Spleen (tissue), 13 donors: ENCODE measurements at places on chromosomes 3 and 15. TPM values are rescaled to one million over a fixed set of nuclear protein-coding genes. Genes with fewer than 3 reads are reported as not detected.

DNA sequence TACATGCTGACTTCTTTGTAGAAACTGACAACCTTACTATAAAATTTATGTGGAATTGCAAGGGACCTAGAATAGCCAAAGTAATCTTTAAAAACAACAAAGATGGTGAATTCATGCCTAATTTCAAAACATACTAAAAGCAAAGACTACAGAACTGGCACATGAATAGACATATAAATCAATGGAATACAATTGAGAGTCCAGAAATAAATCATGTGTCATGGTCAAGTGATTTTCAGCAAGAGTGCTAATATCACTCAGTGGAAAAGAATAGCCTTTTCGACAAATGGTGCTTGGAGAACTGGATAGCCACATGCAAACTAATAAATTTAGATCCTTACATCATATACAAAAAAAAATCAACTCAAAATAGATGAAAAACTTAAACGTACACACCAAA lies 8.7 kb downstream of the IMPG2 start:
- H3K27ac ChIP-seq = no peak overlapping the region
- DNase-seq = no peak
- no peak overlapping the region for H3K4me3 ChIP-seq

- H3K27me3 ChIP-seq = no peaks in the 10 kb centered on the region
- no peak overlapping the region for H3K4me3 ChIP-seq
- DNase-seq = no peak
- H3K4me1 ChIP-seq = peaks cover 17% of the 10 kb centered on the region
Measured at GRCh38 chr3:47424434-47425382, 43.9 kb downstream of the PTPN23 start.

- no peaks in the 10 kb centered on the region for H3K36me3 ChIP-seq
- no peak overlapping the region for H3K27ac ChIP-seq
- no peak overlapping the region for H3K4me3 ChIP-seq
- peaks cover 22% of the 10 kb centered on the region for H3K4me1 ChIP-seq
- peak; percentile 4 for DNase-seq
Measured at GRCh38 chr3:129057249-129057648, 3.3 kb upstream of the GP9 start.

GRCh38 chr3:126547721-126548120 lies 11.0 kb downstream of the C3orf22 start:
- no peaks in the 10 kb centered on the region for H3K36me3 ChIP-seq
- H3K4me1 ChIP-seq = no peaks in the 10 kb centered on the region
- no peak for DNase-seq
- peaks cover 4% of the 10 kb centered on the region for H3K27me3 ChIP-seq
- H3K4me3 ChIP-seq = no peak overlapping the region

- H3K4me3 ChIP-seq = no peak overlapping the region
- H3K36me3 ChIP-seq = no peaks in the 10 kb centered on the region
- H3K27ac ChIP-seq = no peak overlapping the region
- DNase-seq = no peak
- no peaks in the 10 kb centered on the region for H3K27me3 ChIP-seq
- no peaks in the 10 kb centered on the region for H3K4me1 ChIP-seq
Measured at GRCh38 chr3:187263270-187263669, 28.3 kb downstream of the MASP1 start.

DNA sequence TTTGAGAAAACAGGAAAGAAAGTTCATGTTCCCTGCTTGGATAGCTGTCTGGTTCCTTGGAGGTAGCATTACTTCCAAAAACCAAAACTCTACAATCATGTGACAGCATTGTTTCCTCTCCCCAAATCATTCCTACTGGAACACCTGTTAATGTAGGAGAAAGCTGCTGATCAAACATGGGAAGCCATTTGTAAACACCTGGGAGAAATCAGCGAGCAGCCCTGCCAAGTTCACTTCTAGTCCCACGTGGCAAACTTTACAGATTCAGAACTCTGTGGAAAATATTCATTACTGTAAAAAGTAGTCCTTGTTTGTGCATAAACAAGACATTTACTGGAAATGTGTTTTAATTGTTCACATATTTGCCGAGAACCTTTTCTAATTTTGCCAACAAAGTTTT lies 275.5 kb upstream of the AZI2 start:
- no peak overlapping the region for H3K4me3 ChIP-seq
- no peak for DNase-seq
- no peaks in the 10 kb centered on the region for H3K36me3 ChIP-seq
- H3K4me1 ChIP-seq = no peaks in the 10 kb centered on the region
- H3K27ac ChIP-seq = no peak overlapping the region

- DNase-seq = no peak
- no peaks in the 10 kb centered on the region for H3K36me3 ChIP-seq
- H3K27me3 ChIP-seq = no peaks in the 10 kb centered on the region
- H3K4me1 ChIP-seq = no peaks in the 10 kb centered on the region
- no peak overlapping the region for H3K27ac ChIP-seq
Measured at GRCh38 chr3:55170444-55170843, 242.6 kb upstream of the LRTM1 start.

DNA sequence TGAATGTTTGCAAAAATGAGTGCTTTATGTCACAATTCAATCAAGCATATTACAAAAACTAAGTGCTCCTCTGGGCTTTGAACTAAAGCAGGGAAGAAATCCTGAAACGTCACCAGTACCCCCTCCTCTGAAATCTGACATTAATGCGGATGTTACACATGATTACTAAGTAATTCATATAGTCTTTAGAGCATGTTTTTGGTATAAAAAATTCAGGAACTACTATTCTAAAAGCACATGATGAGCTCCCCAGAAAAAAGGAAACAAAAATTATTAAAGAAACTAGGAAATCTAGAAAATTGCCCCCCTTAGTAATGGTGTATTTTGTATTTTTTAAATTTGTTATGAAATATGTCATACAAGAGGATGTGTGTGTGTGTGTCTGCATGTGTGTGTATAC lies 87.7 kb downstream of the MYO5A start:
- H3K27ac ChIP-seq = peak overlapping the region; percentile 36
- H3K36me3 ChIP-seq = no peaks in the 10 kb centered on the region
- H3K4me3 ChIP-seq = no peak overlapping the region
- no peaks in the 10 kb centered on the region for H3K27me3 ChIP-seq

DNA sequence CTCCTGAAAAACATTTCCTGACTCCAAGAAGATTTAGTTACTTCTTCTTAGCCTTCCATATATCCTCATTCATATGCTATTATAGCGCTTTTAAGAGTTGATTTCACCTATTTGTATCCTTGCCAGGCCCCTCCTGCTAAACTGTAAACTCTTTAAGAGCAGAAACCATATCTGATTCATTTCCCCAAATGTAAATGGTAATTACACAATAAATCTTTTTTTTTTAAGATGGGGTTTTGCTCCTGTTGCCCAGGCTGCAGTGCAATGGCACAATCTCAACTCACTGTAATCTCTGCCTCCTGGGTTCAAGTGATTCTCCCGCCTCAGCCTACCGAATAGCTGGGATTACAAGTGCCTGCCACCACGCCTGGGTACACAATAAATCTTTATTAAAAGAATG lies 4.5 kb downstream of the DLEC1 start:
- H3K36me3 ChIP-seq = no peaks in the 10 kb centered on the region
- H3K4me1 ChIP-seq = peaks cover 3% of the 10 kb centered on the region
- H3K27ac ChIP-seq = no peak overlapping the region
- no peak for DNase-seq
- H3K4me3 ChIP-seq = no peak overlapping the region

DNA sequence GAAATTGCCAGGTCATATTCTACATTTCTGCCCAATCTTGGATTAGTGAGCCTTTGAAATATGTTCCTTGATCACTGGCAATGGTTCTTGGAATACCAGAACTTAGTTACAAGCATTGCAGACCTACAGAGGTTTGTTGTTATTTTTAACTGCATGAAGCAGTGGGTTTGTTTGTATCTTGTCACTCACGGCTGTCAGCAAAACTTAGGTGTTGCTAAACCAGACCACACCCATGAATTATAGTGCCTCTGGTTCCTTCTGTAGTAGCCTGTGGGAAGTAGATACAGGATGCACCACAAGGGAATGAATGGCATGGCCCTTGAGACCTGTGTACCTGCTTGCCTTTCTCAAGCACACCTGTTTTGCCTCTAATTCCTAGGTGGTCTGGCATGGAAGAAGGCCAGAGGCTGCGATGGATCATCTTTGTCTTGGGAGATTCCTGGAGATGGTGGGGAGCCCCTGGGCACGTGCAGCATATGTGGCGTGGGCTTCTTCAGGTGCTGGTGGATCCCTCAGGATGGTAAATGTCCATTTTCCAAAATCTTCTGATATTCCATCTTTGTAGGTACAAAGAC lies 138.8 kb downstream of the SNRPN start:
- H3K27ac ChIP-seq = no peak overlapping the region
- no peak overlapping the region for H3K4me3 ChIP-seq
- DNase-seq = no peak
- peaks cover 98% of the 10 kb centered on the region for H3K36me3 ChIP-seq
- H3K4me1 ChIP-seq = no peaks in the 10 kb centered on the region
- H3K27me3 ChIP-seq = no peaks in the 10 kb centered on the region

GRCh38 chr15:42593143-42593542 lies 17.7 kb downstream of the STARD9 start:
- no peaks in the 10 kb centered on the region for H3K27me3 ChIP-seq
- H3K36me3 ChIP-seq = no peaks in the 10 kb centered on the region
- no peak overlapping the region for H3K4me3 ChIP-seq
- peaks cover 9% of the 10 kb centered on the region for H3K4me1 ChIP-seq
- no peak for DNase-seq
- H3K27ac ChIP-seq = no peak overlapping the region

DNA sequence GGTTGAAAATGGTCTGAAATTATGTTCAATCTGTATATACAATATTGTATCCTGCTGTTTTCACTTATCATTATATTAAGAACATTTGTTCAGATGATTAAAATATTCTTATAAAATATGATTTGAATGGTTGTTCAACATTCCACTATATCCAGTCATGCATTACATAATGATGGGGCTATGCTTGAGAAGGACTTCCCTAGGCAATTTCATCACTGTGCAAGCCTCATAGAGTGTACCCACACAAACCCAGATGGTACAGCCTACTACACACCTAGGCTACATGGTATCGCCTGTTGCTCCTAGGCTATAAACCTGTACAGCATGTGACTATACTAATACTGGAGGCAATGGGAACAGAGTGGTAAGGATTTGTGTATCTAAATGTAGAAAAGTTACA lies 30.5 kb downstream of the SLC7A14 start:
- H3K4me1 ChIP-seq = no peaks in the 10 kb centered on the region
- H3K27me3 ChIP-seq = no peaks in the 10 kb centered on the region
- no peak overlapping the region for H3K27ac ChIP-seq
- DNase-seq = no peak

DNA sequence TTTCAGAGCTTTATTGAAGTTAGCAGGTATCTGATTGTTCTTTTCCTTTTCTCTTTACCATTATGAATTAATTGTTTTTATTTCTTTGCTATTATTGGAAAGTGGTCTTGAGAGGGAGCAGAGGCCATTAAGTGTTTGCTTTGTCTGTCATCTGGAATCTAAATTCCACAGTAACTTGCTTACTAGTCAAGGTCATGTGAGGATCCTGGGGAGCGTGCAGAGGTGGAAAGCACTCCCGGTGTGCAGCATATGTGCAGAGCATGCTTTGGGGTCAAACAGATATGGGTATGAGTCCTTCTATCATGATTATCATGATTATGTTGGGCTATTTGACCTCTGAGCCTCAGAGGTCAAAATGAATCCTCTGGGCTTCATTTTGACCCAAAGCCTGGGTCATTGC lies 96.4 kb downstream of the MYRIP start:
- DNase-seq = no peak
- H3K4me3 ChIP-seq = no peak overlapping the region
- no peaks in the 10 kb centered on the region for H3K36me3 ChIP-seq

DNA sequence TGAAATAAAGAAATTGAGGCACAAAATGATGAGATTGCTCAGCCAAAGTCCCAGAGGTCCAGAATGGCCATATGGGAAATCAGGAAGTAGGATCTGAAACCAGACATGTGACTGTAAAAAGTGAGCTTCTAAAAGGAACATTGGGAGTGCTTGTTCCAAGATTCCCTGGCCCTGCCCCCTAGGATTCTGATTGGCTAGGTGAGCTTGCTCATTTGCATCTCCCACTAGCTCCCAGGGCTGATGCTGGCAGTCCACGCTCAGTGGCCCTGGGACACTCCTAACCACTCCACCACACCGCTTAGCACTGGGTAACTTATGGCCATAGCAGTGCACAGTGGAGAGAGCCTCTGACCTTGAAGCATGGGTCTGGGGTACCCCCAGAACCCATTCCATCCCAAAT lies 326.7 kb downstream of the NTRK3 start:
- H3K4me3 ChIP-seq = no peak overlapping the region
- H3K27me3 ChIP-seq = no peaks in the 10 kb centered on the region
- DNase-seq = no peak
- no peaks in the 10 kb centered on the region for H3K4me1 ChIP-seq
- H3K27ac ChIP-seq = no peak overlapping the region

DNA sequence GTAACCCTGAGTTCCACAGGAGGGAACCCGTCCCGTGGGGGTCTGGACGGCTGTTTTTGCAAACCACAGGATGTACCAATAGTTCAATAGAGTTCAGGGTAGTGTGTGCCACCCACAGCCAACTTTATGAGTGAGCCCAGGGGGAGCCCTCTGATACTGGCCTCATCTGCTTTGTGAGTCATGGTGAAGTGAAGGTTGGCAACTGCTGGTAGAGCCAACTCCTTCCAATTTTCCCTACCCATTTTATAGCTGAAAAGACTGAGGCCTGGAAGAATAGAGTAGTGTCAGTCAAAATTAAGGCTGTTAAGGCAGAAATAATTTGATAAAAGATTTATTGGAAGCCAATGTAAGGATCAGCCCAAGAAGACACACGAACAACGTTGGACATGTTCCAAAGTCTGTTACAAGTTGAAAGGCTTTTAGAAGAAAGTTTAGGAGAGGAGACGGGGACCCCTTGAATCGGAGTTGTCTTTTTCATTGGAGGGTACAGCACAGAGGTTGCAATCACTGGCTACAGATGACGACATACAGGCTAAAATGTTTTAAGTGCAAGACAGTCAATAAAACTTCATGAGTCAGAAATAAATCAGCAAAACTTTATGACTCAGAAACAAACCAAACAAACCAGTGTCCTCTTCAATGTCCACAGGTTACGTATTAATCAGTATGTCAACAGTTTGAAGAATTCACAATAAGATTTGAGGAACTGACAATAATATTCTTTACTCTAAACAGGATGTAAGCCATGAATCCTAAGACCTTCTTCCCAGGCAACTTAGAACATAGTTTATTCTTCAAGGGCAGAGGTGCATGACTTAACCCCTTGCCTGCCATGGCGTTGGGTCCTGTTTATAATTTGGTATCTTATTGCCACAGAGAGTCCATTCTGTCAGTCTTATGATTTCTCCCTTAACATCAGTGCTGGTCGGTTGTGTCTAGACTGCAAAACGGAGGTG lies 62.9 kb upstream of the NR2E3 start:
- no peaks in the 10 kb centered on the region for H3K27me3 ChIP-seq
- no peak overlapping the region for H3K27ac ChIP-seq
- no peak overlapping the region for H3K4me3 ChIP-seq
- no peaks in the 10 kb centered on the region for H3K36me3 ChIP-seq

GOLGA6L7 gene
- total RNA-seq = not detected

KLHL24 gene
- total RNA-seq = 58.6 TPM

BMF gene
- 16.9 TPM for total RNA-seq

TGM5 gene
- total RNA-seq = not detected

LRRIQ4 gene
- 0.27 TPM for total RNA-seq

IL12A gene
- total RNA-seq = 2.0 TPM

C2CD4A gene
- total RNA-seq = not detected

CP gene
- total RNA-seq = 89.0 TPM
